ENCODE measurements at places on chromosomes 6 and 20.

GRCh38 chr20:42734660-42735368 is 454.9 kb downstream of the PTPRT start:
- no peak for DNase-seq

GRCh38 chr6:44575644-44576043 is 188.1 kb downstream of the CDC5L start:
- DNase-seq = no peak

- DNase-seq = no peak
Observed at GRCh38 chr6:124907596-124907995, 54.6 kb upstream of the RNF217 start.

DNA sequence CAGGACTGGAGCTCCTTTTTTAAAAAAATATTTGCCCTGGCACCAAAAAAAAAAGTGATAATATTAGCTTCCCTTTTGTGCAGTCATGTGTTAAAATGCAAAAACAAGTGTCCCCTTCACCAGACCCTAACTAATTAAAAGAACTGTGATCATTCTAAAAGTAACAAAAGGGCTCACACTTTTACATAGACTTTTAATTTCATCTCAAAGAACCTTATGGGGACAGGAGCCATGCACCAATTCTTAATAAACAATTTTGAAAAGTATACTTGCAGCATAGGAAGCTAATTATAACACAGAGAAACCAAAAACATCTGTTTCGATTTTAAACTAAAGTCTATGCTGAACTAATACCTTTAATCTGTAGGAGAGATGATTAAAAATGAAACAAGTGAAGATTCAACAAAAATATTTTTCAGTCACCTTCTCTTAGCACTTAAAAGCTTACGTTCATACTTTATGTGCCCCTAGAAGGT is 17.3 kb downstream of the STX7 start:
- DNase-seq = no peak

GRCh38 chr6:163850874-163851273 is 436.4 kb downstream of the QKI start:
- no peak for DNase-seq

DNA sequence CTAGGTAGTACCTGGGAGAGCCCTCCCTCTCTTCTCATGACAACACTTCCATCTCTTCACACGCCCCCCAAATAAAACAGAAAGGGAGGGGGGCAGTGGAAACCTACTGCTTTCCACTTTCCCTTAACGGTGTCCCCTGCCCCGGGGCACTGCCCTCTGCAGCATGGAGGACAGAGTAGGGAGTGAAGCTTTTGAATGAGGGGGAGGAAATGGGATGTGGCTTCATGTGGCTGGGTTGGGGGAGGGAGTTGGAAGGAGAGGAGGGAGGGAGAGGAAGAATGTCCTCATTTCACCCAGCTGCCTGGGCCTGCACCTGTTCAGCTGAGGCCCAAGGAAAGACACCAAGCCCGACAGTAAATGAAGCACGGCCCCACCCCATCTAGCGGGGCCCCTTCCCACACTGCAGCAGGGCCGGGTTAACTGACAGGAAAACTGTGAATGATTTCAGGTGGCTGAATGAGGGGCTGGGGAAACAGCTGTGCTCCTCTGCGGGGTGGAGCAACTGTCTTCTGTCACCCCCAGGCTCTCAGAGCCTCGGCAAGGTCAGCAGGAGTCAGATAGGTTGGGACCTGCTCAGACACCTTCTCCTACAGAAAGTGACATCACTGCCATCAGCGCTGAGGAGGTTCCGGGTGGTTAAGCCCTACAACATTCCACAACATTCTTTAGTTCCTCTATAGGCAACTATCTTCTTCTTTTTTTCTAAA is 40.0 kb upstream of the TAF8 start:
- DNase-seq = no peak

DNA sequence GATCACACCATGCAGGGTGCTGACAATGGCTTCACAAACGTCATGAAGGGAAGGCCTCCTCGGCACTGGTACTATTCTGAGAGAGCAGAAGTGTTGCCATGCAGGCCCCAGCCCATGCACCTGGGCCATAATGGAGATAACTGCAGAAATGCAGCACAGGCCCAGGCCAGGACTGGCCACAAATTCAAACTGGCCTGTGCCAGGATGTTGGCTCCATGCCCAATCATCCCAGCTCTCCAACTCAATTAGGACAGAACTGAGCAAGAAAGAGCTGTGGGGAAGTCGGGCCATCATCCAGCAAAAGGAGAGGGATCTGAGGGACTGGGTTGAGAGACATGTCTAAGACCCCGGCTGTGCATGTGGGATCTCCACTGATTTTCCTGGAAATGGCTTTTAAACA is 48.9 kb upstream of the SYNDIG1 start:
- DNase-seq = no peak

DNA sequence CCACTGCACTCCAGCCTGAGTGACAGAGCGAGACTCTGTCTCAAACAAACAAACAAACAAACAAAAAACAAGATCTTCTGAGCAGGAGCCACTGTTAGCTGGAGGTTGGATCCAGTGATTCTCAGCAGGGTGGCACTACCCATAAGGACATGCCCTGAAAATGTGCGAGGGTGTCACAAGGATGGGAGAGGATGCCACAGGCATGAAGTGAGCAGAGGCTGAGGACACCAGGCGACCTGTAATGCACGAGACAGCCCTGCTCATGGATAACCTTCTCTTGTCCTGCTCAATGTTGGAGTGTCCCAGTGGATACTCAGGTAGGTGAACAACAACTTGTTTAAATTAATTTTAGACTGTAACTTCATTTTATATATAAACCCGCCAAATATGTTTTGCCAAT is 76.8 kb downstream of the KCNB1 start:
- no peak for DNase-seq

GRCh38 chr20:17698384-17698783 is 1.4 kb upstream of the BANF2 start:
- no peak for DNase-seq

GRCh38 chr6:145423936-145424335 is 311.4 kb downstream of the EPM2A start:
- DNase-seq = no peak

- DNase-seq = no peak
Observed at GRCh38 chr20:52577696-52578095, 386.1 kb upstream of the ZFP64 start.

DNA sequence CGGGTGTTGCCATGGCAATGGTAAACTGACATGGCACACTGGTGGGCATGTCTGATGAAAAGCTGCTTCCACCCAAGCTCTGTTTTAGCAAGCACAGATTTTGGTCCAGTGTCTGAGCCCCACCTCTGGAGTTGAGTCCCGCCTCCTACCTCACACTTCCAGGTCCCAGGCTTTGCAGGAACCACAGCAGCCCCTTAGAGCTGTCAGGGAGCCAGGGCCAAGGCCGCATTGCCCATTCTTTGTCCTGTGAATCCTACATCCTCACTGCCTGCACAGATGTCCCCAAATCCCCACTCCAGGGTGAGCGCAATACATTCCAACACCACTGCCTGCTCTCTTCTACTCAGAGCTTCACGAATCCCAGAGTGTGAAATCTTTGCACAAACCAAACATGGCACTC is 292.2 kb downstream of the PREX1 start:
- no peak for DNase-seq

DNA sequence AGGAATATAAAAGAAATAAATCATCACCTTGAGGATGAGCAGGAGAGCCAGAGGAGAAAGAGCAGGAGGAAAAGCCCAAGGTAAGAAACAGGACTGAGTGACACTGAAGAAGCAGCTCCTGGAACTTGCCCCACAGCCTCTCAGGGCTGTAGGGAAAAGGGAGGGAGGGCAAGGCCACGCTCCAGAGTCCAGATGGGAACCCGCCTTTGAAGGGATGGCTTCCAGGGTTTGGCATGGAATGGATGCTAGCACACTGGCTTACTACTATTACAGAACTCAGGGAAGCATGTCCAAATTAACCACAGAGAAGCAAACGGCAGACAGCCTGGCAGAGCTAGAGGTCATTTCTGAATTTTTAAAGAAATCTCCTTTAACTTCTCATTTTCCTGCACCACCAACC is 26.8 kb downstream of the RALGAPA2 start:
- no peak for DNase-seq

- no peak for DNase-seq
Observed at GRCh38 chr6:53701333-53702218, 36.0 kb upstream of the KLHL31 start.

DNA sequence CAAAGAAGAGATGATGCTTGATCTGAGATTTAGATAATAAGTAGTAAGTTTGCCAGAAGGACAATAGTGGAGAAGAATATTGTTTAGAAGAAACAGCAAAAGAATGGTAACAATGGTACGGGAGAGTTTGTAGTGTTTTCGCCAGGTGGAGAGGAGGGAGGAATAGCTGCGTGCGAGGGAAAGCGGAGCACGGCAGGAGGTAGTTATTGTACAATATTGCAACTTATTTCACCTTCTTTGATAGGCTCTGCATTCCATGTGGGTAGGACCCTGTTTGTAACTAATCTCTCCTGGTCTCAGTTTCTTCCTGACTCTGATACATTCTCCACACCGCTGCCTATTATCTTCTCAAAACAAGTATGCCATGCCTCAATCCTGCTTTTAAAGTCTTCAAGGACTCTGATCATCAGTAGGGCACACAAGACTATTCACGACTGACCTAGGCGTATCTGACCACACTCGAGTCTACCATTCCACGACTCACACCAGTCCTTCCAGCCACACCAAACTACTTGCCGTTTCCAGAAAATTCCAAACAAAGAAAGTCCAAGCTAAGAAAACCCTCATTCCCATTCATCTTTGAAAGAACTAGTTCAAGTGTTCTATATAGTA is 1.1 kb downstream of the PPIL4 start:
- DNase-seq = no peak

DNA sequence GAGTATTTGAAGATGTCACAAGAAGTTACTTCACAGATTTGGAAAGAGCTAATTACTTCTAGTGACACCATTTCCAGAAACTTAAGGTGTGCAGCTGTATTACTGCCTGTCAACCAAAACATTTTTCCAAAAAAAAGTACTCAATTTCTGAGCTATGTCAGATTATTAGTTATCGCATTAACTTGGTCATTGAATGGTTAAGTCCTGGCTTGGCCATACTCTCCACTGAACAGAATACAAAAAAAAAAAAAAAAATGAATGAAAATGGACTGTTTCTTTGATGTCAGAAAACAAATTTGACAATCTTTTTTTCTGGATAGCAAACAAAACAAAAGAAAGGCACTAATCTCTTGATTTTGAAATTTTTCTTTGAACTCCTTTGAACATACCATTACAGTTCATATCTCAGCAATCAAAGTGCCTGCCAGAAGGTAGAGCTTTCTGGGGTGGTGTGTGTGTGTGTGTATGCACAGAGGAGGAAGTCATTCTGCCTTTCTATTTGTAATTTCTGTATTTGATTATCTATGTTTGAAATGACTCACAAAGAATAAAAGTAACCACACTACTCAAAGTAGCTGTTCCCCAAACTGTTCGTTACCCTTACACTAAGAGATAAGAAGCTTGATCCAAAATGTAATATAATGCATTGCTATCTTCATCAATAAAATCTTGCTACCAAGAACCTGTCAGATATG is 210.8 kb upstream of the FUT9 start:
- DNase-seq = no peak

- DNase-seq = no peak
Observed at GRCh38 chr20:53636540-53637097, 43.0 kb upstream of the ZNF217 start.

DNA sequence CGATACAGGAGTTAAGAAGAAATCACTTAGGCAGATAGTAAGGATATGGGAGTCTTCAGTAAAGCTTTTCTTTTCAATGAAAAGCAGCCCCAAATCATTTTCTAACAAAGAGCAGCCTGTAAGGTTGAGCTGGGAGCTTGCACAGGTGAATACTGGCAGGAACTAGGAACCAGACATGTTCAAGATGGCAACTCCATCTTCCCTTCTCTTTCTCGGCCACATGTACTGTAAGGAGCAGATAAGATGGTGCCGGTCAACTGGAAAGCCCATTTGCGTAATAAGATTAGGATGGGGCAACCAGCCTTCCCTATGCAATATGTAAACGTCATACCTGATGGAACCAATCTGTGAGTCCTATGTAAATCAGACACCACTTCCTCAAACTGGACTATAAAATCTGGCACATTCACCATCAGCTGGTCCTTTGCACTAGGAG is 46.2 kb upstream of the RNGTT start:
- no peak for DNase-seq

DNA sequence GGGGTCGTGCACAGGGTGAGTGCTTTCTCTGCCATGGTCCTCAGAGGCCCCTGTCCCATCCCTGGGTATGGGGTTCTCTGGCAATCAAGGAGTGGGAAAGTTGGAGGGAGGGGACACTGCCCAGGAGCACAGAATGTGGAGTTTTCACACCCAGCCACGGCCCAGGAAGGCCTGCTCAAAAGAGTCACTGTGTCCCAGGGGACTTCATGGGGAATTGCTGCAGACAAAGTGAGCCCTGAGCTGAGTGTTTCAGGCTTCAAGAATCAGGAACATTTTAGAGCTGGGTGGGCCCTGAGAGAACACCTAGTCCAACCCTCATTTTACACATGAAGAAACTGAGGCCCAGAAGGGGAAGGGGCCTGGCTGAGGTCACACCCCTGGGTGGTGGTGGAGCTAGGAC is 5.7 kb downstream of the MAPK13 start:
- no peak for DNase-seq

DNA sequence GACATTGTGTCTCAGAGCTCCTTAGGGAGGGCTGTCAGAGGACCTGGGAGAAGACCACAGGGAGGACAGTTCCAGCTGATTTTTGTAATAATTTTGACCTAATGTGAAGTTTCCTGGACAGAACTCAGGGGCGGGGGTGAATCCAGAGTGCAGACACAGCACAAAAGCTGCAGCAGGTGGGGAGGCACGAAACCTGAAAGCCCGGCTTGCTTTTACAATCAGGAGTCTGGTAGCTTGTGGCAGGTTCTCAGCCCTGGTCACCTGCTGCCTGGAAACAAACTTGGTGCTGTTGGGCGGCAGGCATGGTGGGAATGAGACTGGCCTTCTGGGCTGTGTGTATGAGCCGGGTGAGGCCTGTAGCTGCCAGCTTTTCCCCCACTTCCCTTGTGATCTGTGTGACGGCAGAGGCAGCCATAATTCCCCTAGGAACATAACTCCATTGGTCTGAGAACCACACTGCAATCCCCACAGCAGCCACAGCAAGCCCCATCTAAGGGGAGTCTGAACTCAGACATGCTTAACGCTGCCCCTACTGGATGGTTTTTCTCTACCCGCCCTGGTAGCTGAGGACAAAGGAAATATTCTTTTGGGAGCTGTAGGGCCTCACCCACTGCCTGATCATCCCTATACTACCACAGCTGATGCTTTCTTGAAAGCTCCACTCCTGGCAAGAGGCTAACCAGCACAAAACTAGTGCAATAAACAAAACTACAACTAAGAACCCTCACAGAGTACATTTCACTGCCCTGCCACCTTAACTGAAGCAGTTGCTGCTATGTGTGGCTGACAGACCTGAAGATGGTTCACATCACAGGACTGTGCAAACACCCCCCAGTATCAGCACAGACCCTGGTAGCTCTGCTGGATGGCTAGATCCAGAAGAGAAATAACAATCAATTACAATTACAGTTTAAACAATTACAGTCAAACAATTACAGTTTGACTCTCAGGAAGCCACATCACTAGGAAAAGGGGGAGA is 1055.1 kb upstream of the GJE1 start:
- no peak for DNase-seq

Measured in SK-N-MC (cell line).